ENCODE measurements at places on chromosomes 16 and 17.
A peak's percentile ranks its signal among the peaks of the same experiment; 100 is the strongest.

- DNase-seq, result peak; percentile 56
These were observed 484 bp downstream of the FZD2 start for GRCh38 chr17:44557651-44558285.

DNA sequence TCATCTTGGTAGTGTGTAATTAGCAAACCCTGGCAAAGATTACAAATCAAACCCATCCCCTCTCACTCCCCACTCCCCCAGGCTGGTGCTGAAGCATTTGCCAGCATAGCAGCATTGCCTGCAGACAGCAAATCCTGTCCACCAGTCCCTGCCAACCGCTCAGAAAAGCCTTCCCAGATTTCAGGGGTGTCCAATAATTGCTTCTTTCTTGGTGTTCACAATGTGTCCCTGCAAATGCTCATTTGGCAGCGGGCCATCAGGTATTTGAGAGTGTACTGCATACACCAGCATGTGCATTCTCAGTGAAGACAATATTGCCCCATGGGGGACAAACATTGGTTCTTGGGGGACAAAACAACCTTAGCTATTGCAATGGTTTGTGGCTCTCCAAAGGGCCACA, 28.2 kb downstream of the ORC6 start:
- no peak for DNase-seq

- DNase-seq, result no peak
These were observed 110.4 kb downstream of the SALL1 start for GRCh38 chr16:51040637-51041036.

DNA sequence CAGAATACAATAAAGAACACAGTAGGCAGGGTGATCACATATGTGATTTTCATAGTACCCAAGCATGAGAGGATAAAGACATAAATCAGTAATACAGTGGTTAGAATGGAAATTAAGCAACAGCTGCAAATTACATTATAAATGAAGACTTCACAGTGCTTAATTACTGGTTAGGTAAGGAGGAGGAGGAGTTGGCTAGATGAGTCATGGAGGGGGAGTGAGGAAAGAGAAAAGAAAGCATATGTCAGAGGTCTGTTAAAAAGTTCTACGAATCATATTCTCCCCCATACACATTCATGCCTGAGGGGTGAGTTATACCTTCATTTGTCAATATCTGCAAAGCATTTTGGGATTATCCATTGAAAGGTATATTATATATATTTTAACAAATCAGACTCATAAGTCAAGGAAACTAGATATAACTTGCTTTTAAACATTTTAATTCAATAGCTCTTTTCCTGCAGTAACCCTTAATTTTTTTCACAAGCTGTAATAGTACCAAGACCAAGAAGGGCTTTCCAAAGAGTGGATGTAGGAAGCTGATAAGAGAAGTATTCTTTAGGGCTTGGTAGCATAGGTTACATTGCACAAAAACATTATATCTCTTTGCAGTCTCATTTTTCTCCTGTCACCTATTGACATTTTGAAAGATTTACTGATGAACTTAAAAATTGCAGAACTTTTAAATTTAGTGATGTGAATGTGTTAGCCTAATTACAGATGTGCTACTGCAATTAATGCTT, 99.3 kb downstream of the STXBP4 start:
- DNase-seq, result no peak

DNA sequence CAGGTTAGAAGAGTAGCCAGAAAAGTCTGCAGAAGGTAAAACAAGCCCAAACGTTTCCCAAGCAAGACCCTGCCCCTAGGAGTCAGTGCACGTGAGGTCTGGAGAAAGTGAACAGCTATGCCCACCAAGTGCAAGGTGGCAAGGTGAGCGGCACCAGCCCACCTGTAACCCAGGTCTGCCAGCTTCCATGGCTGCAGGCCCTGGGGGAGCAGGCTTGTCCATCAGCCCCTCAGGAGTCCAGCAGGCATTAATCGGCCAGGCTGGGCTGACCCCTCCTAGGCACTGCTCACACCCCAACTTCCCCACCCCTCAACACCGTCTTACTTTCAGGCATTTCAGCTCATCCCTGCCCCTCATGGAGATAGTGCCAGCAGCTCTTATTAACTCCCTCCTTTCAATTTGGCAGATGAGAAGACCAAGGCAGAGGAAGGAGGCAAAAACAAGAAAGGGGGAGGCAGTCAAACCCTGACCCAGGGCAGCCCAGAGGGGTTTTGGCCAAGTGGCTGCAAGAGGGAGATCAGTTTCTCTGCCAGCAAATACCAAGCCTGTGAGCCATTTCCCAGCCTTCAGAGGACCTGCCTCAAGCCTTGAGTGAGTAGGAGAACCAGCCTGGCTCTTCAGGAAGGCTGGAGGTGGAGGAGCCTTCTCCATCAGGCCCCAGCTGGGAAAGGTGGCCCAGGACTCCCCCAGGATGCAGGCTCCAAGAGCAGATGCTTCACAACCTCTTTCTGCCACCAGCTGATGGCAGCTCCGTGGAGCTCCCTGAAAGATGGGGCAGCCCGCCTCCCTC, 14.7 kb downstream of the BEAN1 start:
- DNase-seq, result no peak

- peak; percentile 24 for DNase-seq
These were observed 160.1 kb downstream of the MAP2K4 start for GRCh38 chr17:12180644-12181261.

DNA sequence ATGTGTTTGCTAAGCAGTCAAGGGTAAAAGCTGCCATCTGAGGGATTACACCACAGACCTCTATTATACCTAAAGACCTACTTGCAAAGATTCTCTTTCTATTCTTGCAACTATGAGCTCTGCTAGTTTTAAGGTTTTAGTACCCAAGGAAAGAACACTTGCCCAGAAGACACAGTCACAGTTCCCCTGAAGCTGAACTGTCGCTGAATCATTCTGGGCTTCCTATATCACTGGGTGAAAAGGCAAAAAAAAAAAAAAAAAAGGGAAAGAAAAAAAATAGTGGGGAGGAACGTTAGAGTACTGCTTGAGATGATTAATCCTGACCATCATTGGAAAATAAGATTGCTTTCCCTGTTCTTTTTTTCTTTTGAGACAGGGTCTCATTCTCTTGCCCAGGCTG, 37.9 kb downstream of the LYRM1 start:
- no peak for DNase-seq

DNA sequence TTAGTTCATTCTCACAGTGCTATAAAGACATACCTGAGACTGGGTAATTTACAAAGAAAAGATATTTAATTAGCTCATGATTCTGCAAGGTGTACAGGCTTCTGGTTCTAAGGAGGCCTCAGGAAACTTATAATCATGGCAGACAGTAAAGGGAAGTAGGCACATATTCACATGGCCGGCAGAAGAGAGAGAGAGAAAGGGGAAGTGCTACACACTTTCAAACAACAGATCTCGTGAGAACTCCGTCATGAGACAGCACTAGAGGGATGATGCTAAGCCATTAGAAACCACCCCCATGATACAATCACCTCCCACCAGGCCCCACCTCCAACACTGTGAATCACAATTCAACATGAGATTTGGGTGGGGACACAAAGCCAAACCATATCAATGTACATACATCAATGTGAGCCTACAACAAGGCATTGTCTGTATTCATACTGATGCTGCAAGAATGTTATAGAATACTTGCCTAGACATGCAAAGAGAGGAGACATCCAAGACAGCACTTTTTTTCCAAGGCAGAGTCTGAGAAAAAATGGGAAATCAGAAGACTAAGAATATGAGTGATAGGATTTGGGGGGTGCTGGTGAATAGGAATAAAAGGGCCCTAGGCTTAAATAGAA, 114.8 kb upstream of the XYLT1 start:
- no peak for DNase-seq

GRCh38 chr17:65985571-65985970, 206.4 kb downstream of the CEP112 start:
- no peak for DNase-seq

DNA sequence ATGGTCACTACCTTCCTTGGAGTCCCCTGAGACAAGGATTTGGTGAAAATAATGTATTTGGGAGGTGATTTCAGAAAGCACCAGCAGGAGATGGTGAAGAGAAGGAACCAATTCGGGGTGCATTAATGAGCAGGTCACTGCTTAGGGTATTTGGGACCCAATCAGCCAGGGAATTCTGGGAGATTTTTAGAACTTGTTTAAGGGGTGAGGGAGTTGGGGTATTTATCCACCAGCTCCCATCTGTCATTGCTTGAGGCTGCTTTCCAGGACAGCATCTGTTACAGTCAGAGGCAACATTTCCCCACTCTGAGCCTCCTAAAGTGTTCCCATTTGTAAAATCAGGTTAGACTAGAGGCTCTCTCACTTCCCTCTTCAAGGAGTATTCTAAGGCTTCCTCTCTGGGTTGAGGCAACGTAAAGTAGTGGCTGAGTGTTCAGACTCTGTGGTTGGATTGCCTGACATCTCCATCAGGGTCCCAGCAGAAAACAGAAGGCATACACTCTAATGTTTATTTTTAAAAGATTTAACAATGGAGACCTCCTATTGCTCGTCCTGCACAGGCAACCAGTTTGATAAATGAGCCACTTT, 60.9 kb downstream of the CLEC19A start:
- DNase-seq, result no peak

Measured in activated T-cell treated with anti-CD3 and anti-CD28 coated beads, Interleukin-2, amount 50 U/mL, for 48 hours (primary cell).